ENCODE measurements at places on chromosomes 5 and 9. TPM values are rescaled to one million over a fixed set of nuclear protein-coding genes. Genes with fewer than 3 reads are reported as not detected.

Gene NSG2
- total RNA-seq = not detected

Gene SLC36A3
- not detected for total RNA-seq

Gene ELOVL7
- 27.3 TPM for total RNA-seq

Gene RAD50
- 58.0 TPM for total RNA-seq

Gene CER1
- not detected for total RNA-seq

- DNase-seq = no peak
Observed at GRCh38 chr5:159727167-159727566, 189.1 kb upstream of the ADRA1B start.

- no peak for DNase-seq
Observed at GRCh38 chr5:175447571-175447970, 3.6 kb upstream of the DRD1 start.

GRCh38 chr9:69620731-69621130 is 51.4 kb downstream of the APBA1 start:
- DNase-seq = no peak

DNA sequence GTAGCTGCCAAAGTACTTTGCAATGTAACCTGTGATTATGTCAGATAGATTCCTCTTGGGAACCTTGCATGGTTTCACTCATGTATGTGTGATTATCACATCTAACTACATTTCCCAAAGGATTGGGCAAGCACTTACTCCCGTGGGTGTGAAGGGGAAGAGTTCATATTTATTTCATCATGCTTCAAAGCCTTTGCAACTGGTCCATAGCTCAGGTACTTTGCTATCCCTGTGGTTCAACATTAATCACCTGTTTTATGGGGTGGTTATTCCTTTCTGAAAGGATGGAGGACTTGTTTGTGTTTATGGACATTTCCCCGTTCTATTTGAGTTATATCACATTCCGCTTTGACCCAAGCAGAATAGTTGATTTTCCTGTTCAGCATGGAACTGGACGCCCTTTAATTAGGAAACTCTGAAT is 13.6 kb upstream of the ERMP1 start:
- peak; percentile 97 for DNase-seq

DNA sequence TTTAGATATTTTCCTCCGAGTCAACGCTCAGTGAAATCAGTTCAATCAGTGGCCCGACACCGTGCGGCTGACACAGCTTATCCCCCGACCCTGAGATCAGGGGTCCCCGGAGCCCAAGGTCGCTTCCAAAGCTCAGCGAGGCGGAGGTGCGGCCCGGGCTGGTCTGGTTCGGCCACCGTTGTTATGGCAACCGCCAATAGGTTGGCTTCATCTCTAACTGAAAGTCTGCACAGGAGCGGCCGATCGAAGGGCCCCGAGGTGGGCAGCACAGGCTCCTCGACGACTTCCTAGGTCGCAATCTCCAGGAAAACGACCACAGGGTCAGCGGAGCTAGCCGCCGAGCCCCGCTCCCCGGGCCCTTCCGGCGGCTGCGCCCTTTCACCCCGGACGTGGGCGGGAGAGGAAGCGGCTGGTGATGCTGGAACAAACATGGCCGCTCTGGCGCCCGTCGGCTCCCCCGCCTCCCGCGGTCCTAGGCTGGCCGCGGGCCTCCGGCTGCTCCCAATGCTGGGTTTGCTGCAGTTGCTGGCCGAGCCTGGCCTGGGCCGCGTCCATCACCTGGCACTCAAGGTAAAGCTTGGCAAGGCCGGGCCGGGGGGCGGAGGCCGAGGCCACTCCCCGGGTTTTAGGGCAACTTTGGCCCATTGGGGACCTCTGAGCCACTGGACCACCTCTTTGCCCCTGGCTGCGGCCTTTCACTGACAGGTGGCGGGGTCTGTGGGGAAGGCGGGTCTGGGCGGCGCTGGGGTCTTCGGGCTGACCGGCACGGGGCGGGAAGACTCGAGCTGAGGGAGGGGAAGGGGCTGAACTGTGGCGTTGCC is at the start of gene GPR107:
TSS of gene GPR107 (plus strand) at position 403 of the 821 bp plus-strand sequence. CDS start at position 430, 27 bp downstream.
- DNase-seq = peak; percentile 32

DNA sequence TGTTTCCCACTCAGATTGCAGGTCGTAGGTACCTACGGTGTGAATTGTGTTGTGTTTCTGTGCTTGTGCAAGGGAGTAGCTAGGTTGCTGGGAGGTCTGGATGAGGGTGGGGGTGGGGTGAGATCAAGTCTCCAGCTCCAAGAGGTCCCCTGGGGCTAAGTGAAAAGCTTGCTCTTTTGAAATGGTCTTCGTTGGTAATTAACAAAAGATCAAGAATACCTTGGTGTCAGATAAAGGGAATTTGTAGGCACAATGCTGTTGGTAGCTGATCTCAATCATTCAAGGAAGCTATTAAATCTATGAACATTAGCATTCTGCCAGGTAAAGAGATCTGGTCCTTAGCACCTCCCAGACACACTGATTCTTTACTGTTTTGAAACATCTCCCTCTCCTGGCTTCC is 928 bp upstream of the PCDHGC4 start:
- DNase-seq = no peak
